ENCODE measurements at places on chromosomes 16 and 17.
A peak's percentile ranks its signal among the peaks of the same experiment; 100 is the strongest.

DNA sequence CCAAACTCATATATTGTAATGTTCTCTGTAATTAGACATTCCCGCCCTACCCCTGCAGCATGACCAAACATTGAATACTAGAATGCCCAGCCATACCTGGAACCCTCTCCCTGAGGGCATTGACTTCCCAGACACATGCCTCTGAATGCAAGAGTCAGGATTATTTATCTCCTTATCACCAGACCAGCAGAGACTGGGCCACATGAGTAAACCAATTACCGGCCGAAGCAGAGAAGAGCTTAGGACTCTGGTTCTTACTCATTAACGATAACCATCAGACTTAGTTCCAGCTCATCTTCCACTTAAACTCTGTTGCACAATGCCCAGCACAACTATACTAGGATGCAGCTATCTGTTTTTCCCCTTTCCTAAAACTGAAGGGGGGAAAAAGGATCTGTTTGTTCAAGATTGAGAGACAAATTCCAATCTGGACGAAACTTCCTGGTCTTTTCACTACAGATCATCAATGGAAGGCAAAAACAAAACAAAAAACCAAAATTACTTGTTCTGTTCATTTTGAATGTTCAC, 88.2 kb upstream of the CORO6 start:
- H3K27ac ChIP-seq, result peak overlapping the region; percentile 50
- no peaks in the 10 kb centered on the region for H3K27me3 ChIP-seq
- no peaks in the 10 kb centered on the region for H3K36me3 ChIP-seq
- peaks cover 55% of the 10 kb centered on the region for H3K4me1 ChIP-seq
- no peak overlapping the region for H3K4me3 ChIP-seq

DNA sequence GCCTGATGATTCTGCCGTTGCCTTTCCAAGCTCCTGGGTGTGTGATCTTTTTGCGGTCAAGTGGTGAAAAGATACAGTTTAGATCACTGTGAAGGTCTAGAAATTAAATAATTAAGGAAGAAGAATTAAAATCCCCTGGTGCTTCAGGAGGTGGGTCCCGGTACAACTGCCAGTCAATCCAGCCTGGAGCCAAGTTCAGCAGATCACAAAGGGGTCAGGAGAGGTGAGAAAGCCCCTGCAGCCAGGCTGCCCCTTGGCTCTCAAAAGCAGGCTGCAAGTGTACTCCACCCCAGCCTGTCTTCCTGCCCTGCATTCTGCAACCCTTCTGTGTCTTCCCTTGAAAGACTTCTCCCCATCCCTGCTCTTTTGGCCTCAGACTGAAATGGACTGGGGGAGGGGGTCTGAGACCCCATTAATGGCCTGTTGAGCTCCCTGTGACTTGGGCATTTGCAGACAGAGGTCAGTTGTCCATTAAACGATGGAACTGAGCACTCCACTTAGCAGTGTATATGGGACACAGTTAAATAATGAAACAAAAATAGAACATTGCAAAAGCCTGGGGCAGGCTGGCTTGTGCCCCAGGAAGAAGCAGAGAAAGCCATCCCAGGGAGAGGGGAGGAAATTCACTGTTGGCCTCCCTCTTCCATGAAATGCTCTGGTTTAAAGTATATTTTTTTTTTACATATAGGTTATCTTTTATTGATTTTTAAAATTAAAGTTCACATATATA, 15.1 kb downstream of the CACNG5 start:
- no peaks in the 10 kb centered on the region for H3K36me3 ChIP-seq
- no peak overlapping the region for H3K27ac ChIP-seq
- DNase-seq, result no peak
- H3K27me3 ChIP-seq, result peaks cover 19% of the 10 kb centered on the region

- no peak for DNase-seq
- peak overlapping the region; percentile 54 for H3K4me3 ChIP-seq
- no peaks in the 10 kb centered on the region for H3K36me3 ChIP-seq
- no peak overlapping the region for H3K27ac ChIP-seq
Observed at GRCh38 chr17:45783593-45784292, 377 bp upstream of the CRHR1 start.

GRCh38 chr16:66296591-66296990, 69.9 kb upstream of the CDH5 start:
- peaks cover 11% of the 10 kb centered on the region for H3K4me1 ChIP-seq
- peak; percentile 29 for DNase-seq
- H3K27me3 ChIP-seq, result peaks cover 12% of the 10 kb centered on the region
- no peak overlapping the region for H3K27ac ChIP-seq

- DNase-seq, result peak; percentile 37
- H3K36me3 ChIP-seq, result no peaks in the 10 kb centered on the region
- H3K27me3 ChIP-seq, result peaks cover 8% of the 10 kb centered on the region
- no peak overlapping the region for H3K4me3 ChIP-seq
Observed at GRCh38 chr16:85429776-85430522, 183.2 kb upstream of the GSE1 start.

GRCh38 chr16:58498341-58499091, 1.4 kb upstream of the NDRG4 start:
- no peak overlapping the region for H3K4me3 ChIP-seq
- peaks cover 6% of the 10 kb centered on the region for H3K27me3 ChIP-seq
- no peak overlapping the region for H3K27ac ChIP-seq
- DNase-seq, result no peak
- no peaks in the 10 kb centered on the region for H3K4me1 ChIP-seq

DNA sequence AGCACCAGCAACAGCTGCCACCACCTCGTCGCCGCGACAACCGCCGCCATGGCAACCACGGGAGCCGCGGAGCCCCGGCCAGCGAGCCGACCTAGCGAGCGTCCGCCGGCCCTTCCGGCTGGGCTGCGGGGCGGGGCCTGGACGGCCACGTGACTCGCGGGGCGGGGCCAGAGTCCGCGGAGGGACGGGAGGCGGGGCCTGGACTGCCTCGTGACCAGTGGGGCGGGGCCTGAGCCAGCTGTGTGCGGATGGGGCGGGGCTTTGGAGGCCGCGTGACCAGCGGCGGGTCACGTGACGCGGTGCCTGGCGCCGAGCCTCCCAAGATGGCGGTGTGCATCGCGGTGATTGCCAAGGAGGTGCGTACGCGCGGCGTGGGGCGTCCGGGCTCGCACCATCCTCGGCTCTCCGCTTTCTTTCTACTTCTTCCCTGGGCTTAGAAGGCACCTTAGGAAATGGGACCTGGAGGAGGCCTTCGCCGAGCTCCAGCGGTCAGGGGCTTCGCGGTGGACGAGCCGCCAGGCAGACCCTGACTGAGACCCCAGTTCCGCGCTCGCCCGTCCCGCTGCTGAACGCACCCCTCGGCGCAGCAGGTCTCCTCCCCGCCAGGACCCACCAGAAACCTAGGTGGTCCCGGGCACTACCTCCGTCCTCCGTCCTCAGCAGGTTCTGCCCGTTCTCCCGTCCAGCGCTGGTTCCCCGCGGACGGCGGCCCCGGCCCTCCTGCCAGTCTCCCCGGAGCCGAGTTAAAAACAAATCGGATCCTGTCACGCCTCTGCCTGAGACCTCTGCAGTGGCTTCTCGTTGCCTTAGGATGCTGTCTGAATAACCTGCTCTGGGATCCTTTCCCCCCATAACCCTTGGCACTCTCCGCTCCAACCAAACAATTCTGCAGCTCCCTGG, at the start of the genes GALNS and TRAPPC2L:
Gene GALNS, minus strand, starts transcription at position 120 of the 900 bp plus-strand sequence. Its CDS starts 70 bp downstream, at position 50.
Gene TRAPPC2L, plus strand, starts transcription at position 300 of the 900 bp plus-strand sequence. Its CDS starts 24 bp downstream, at position 324.
- peak within 1 kb of the TSS; percentile 92 for H3K27ac ChIP-seq
- peaks cover 24% of the 10 kb centered on the region for H3K4me1 ChIP-seq
- H3K27me3 ChIP-seq, result no peaks in the 10 kb centered on the region
- DNase-seq, result peak; percentile 99
- peak within 1 kb of the TSS; percentile 100 for H3K4me3 ChIP-seq

GRCh38 chr17:31048780-31049179, 46.0 kb upstream of the NF1 start:
- no peak overlapping the region for H3K27ac ChIP-seq
- no peaks in the 10 kb centered on the region for H3K36me3 ChIP-seq
- no peak for DNase-seq

DNA sequence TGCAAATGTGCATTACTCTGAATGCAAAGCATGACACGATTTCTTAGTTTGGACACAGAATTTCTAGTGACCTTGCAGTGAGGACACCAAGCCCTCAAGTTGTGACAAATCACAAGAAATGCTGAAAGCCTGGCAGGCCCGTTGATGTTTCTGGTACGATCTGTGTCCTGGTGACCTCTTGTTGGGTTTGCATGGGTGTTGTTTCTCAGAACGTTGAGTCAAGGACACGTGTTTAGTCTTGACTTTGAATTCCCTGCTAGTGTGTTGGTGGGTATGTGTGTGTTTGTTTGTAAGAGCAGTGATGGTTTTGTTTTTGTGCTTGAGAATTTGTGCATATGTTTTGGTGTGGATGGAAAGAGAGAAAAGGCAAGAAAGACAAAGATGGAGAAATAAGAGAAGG, 37.8 kb upstream of the MAF start:
- no peak for DNase-seq
- peaks cover 9% of the 10 kb centered on the region for H3K27me3 ChIP-seq
- no peak overlapping the region for H3K27ac ChIP-seq
- H3K4me1 ChIP-seq, result peaks cover 22% of the 10 kb centered on the region
- peak overlapping the region; percentile 0 for H3K4me3 ChIP-seq

DNA sequence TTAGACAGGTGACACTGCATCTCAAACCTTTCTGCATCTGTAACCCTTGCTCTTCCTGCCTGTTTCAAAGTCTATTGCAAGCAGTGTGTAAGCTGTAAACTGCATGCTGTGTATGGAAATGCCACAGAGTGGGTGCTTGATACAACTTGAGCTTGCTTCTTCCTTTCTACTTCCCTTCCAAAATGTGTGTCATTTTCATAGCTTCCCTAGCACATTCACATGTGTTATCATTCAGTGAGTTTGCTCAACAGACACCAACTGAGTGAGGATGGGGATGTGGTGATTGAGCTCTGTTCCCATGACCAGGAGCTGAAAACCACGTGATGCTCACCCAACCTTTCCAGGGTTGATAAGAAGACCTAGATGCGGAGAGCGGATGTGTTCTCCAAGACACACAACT, 111.1 kb downstream of the VAT1L start:
- no peaks in the 10 kb centered on the region for H3K4me1 ChIP-seq
- DNase-seq, result no peak
- no peak overlapping the region for H3K27ac ChIP-seq
- H3K27me3 ChIP-seq, result peaks cover 4% of the 10 kb centered on the region

DNA sequence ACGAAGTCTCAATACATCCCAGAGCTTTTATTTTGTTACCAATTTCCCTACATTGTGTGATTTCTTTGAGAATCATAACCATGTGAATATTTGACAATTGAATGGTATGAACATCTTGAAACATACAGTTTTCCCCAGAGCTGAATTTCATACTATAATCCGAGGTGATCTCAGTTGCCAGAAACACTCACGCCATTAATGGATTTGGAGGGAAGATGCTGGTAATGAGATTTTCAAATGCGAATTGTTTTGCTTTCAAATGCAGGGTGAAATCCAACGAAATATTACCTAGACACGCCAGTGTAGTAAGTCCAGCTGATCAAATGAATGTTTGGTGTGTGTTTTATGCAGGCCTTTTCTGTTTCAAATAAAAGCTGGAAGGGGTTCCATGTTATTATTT, 277.8 kb upstream of the CDH5 start:
- DNase-seq, result no peak
- no peak overlapping the region for H3K27ac ChIP-seq
- H3K27me3 ChIP-seq, result peaks cover 6% of the 10 kb centered on the region
- no peaks in the 10 kb centered on the region for H3K36me3 ChIP-seq
- no peaks in the 10 kb centered on the region for H3K4me1 ChIP-seq

GRCh38 chr17:49694847-49695697, 12.7 kb downstream of the SLC35B1 start:
- H3K36me3 ChIP-seq, result peaks cover 6% of the 10 kb centered on the region
- H3K4me1 ChIP-seq, result peaks cover 29% of the 10 kb centered on the region
- H3K4me3 ChIP-seq, result peak overlapping the region; percentile 57
- peak; percentile 73 for DNase-seq
- H3K27ac ChIP-seq, result peak overlapping the region; percentile 94

GRCh38 chr16:86825631-86826030, 247.3 kb downstream of the FOXL1 start:
- no peaks in the 10 kb centered on the region for H3K36me3 ChIP-seq
- H3K27ac ChIP-seq, result no peak overlapping the region
- no peak overlapping the region for H3K4me3 ChIP-seq
- DNase-seq, result no peak
- H3K4me1 ChIP-seq, result no peaks in the 10 kb centered on the region

DNA sequence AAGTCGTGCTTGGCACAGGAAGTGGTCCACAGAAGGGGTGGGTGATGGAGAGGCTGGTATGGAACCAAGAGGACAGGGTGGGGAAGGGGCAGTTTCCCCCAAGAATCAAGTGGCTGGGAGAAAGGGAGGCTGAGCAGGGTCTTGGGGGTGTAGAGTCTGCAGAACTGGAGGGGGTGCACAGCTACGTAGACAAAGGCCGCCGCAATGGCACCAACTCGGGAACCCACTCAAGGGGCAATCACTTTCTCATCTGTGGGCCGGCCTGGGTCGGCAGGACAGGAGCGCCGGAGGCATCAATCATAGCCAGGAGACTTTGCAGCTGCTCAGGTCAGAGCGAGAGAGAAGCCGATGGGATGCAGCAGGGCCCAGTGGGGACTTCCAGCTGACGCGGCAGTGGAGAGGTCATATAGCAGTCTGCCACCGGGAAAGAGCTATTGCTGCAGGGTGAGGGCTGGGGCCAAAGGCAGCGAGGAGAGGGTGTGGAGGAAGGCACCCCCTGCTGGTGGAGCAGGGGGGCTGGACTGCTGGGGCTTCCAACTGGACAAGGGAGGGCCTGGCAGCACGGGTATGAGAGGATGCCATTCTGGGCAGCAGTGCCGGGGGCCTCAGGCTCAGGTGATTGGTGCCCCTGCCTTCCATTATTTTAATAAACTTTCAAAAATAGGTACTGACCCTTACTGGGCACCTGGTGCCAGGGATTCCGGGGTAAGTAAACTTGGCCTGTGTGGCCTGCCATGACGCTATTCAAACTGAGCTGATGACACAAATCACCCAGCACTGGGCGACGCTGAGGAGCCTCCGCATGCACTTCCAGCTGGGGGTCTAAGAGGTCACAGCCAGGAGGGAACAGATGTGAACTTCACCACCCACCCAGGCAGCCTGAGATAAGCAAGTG, 52.5 kb upstream of the MTSS2 start:
- no peak for DNase-seq
- peaks cover 11% of the 10 kb centered on the region for H3K4me1 ChIP-seq
- peak overlapping the region; percentile 55 for H3K4me3 ChIP-seq
- peaks cover 1% of the 10 kb centered on the region for H3K36me3 ChIP-seq
- H3K27ac ChIP-seq, result peak overlapping the region; percentile 80

GRCh38 chr16:82755570-82756282, 129.0 kb downstream of the CDH13 start:
- DNase-seq, result no peak
- H3K27ac ChIP-seq, result no peak overlapping the region
- H3K4me1 ChIP-seq, result peaks cover 5% of the 10 kb centered on the region
- no peaks in the 10 kb centered on the region for H3K36me3 ChIP-seq

Measured in natural killer cell treated with Interleukin-12 subunit alpha and Interleukin-12 subunit beta and Interleukin-15 and Interleukin-18, amount 100 ng/mL, for 72 hours (primary cell).